Hematopoietic multipotent progenitor cell treated with erythropoietin and hydrocortisone succinate and interleukin-3 and kit ligand, for 8 days (in vitro differentiated cells): ENCODE measurements at places on chromosomes 3 and 15.

GRCh38 chr3:146154995-146155394 lies 6.0 kb downstream of the PLOD2 start:
- peak; percentile 53 for DNase-seq

GRCh38 chr3:197545571-197545970 lies 10.2 kb downstream of the BDH1 start:
- DNase-seq, result no peak

DNA sequence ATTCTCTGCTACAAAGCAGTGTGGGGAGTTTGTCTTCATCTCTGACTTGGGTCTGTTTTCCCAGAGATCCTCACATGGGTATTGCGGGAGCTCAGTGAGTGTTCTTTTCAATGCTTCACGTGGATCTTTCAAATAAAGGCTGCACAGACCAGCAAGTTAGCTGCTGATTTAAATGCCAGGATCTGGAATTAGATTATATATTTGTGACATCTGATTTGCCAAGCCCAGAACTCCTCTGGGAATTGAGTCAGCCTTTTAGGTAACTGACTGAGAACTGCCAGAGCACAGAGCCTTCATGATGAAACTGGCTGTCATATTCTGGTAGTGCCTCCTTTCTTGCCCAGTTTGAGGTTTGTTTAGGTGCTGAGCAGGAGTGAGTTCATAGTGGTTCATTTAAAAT lies 14.7 kb downstream of the EDEM1 start:
- DNase-seq, result no peak

DNA sequence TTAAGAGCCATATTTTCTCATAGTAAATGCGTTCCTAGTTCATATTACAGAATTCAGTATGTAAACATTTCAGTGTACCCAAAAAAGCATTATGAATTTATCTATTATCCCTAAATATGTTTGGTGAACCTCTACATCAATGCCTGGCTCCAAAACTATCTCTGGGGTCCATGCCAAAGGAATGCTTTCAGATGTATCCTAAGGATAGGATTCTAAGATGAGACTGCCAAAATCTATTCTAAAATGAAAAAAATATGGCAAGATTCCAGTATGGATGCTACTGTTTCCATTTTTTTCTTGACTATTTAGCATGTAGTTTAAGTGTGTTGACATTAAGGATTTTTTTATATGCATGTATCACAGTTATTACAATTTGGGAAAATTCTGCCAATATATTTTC lies 18.8 kb downstream of the EIF5A2 start:
- no peak for DNase-seq

GRCh38 chr3:11198070-11198469 lies 43.8 kb downstream of the HRH1 start:
- DNase-seq, result no peak
